ENCODE measurements at places on chromosomes 3 and 15.

DNA sequence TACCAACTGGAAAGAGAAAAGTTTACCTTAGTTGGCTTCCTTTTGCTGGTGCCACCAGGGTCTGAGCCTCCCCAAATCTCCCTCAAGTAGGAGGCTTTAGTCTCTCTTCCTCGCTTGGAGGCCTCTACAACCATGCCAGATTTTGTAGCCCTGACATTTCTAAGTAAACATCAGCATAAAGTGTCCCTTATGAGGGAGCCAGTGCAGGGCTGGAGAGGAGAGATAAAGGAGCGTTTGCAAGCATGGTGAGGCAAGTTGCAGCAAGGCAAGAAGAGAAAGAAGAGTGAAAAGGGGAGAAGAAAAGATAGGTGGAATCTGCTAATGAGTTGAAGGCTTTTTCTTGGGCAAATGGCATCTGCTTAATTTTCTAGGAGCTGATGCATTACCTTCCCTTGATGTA, 82.7 kb upstream of the FNDC3B start:
- no peak for DNase-seq

- DNase-seq, result no peak
These were observed 142.2 kb downstream of the MEGF11 start for GRCh38 chr15:66111363-66111762.

DNA sequence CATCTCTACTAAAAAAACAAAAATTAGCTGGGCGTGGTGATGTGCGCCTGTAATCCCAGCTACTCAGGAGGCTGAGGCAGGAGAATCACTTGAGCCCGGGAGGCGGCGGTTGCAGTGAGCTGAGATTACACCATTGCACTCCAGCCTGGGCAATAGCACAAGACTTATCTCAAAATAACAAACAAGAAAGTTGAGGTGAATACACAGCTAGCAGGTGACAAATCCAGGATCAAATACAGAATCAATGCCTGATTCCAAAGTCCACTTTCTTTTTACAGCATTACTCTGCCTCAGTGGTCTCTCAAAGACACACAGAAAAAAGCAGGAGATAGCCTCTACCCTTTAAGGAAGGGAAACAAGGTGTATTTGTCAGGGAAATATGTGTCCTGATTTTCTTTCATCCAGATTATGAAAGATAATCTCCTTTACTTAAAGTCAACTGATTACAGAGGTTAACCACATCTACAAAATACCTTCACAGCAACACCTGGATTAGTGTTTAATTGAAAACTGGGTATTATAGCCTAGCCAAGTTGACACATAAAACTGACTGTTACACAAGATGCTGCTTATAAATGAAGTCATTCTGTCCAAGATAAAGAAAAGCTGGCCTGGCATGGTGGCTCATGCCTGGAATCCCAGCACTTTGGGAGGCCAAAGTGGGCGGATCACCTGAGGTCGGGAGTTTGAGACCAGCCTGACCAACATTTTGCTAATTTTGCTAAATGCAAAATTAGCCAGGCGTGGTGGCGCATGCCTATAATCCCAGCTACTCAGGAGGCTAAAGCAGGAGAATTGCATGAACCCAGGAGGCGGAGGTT, 4.0 kb upstream of the SLC25A38 start:
- no peak for DNase-seq

DNA sequence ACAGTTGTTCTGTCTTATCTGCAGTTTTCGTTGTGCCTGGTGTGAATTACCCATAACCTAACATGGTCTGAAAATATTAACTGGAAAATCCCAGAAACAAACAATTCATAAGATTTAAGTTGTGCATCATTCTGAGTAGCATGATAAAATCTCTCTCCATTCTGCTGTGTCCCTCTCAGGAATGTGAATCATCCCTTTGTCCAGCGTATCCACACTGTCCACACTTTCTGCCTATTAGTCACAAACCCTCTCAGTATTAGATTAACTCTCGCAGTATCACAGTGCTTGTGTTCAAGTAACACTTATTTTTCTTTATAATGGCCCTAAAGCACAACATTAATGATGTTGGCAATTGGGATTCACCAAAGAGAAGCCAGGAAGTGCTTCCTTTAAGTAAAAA, 203.2 kb downstream of the CGGBP1 start:
- DNase-seq, result no peak

- DNase-seq, result no peak
These were observed 111.5 kb downstream of the NTRK3 start for GRCh38 chr15:88144921-88145653.

DNA sequence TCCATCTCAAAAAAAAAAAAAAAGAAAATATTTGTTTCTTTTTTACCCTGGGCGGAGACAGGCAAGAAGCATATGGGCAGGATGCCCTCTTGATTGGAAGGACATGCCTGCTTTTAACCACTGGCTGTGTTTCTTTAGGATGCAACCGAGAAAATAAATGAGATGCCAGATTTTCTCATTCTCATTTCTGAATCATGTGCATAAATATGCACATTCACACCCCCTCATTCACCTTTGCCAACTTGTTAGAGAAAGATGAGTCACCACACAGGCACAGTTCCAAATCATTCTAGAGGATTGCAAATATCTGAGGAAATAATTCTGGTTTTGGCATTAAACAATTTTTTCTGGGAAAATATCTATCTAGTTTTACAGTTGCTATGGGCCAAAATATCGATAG, 3.3 kb downstream of the LIPH start:
- DNase-seq, result no peak

GRCh38 chr3:29083676-29084075, 197.2 kb upstream of the RBMS3 start:
- DNase-seq, result no peak

DNA sequence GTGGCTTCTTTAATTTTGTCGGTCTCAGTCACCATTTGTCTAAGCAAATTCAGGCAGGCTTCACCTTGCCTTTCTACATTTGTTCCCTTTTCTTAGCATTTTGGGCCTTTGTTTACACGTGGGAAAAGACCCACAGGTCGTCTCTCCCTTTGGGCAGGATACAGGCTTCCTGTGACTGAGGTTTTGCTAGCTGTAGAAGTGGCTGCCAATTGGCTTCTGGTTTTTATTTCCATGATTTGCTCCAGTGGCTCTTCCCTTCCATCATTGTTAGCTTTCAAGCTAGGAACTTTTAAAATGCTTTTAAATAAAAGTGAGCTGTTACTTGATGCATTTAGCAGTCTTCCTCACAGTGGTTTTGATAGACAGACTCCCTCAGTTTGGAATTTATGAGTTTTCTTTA, 37.3 kb downstream of the MLH1 start:
- DNase-seq, result no peak

- no peak for DNase-seq
These were observed 44.4 kb downstream of the GAP43 start for GRCh38 chr3:115667738-115668065.

GRCh38 chr3:140387244-140387643, 290.6 kb upstream of the TRIM42 start:
- DNase-seq, result no peak

- no peak for DNase-seq
These were observed 12.4 kb downstream of the IREB2 start for GRCh38 chr15:78450285-78450858.

GRCh38 chr15:60122691-60123090, 118.6 kb downstream of the FOXB1 start:
- DNase-seq, result no peak

DNA sequence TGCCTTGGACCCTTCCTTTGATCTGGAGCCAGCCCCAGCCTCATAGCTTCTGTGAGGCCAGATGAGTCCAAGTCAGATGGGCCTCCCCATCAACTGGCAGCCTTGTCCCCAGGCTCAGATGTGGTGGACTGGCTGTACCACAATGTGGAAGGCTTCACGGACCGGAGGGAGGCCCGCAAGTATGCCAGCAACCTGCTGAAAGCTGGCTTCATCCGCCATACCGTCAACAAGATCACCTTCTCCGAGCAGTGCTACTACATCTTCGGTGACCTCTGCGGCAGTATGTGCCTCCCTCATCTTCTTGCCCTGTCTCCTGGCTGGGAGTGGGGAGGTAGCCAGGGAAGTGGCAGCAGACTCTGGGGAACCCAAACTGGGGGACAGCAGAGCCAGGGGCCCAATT, 6.9 kb upstream of the AP2M1 start:
- DNase-seq, result no peak

DNA sequence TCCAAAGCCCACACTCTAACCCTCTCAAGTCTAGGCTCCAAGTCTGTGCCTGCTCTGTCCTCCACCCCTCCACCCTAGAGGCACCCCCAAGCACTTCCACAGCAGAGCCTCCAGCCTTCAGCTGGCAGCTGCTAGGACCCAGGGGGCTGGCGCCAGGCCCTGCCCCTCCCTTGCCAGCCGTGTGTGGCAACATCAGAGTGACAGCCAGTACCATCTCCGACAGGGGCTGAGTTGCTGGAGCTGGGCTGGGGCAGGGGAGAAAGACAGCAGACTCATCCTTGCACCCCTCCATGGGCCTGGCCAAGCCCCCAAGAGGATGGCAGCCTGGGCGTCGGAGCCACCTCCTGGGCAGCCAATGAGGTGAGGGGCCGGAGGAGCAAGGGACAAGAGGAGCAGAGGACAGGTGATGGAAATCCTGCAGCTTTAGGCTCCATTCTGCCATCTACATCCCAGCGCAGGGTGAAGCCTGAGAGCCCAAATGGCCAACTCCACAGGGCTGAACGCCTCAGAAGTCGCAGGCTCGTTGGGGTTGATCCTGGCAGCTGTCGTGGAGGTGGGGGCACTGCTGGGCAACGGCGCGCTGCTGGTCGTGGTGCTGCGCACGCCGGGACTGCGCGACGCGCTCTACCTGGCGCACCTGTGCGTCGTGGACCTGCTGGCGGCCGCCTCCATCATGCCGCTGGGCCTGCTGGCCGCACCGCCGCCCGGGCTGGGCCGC, at the start of gene GPR62:
TSS of gene GPR62 (plus strand) at position 207 of the 718 bp plus-strand sequence. CDS start at position 479, 272 bp downstream.
- no peak for DNase-seq

GRCh38 chr3:167653760-167654159, at the start of gene WDR49:
Gene WDR49, minus strand, starts transcription at chr3:167653942. Its CDS starts 517 bp downstream, at chr3:167653425.
- DNase-seq, result no peak

DNA sequence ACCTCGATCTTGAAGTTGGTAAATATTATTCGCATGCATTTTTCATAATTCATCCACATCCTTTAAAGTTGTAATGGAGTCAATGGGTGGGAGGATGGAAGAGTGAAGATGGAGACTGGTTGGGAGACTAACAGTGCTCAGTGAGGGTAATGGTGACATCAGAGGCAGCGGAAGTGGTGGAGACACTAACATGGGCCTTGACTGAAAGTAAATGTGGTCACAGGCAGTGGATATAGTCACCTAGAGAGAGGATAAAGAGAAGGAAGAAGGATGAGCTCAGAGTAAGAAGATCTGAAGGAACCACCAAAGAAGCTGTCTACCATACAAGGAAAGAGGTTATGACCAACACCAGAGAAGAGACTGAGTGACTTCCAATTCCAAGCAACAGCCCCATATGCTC, 281.6 kb upstream of the STT3B start:
- DNase-seq, result no peak

DNA sequence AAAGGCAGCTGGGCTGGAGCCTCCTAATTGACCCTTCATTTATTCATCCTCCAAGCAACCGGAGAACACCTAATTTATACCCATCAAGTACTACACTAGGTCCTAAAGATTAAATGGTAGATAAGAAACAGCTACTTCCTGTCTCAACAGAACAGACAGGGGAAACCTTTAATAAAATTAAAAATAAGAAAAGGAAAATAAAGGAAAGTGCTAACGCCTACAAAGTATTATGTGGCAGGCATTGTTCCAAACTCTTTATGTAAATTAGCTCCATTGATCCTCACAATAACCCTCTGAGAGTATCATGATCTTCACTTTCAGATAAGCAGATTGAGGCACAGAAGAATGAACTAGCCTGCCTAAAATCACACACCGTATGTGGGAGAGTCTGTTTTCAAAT, 139.5 kb downstream of the CNTN6 start:
- DNase-seq, result no peak

- DNase-seq, result no peak
These were observed 118.7 kb downstream of the PDE8A start for GRCh38 chr15:85100186-85100937.

- DNase-seq, result no peak
These were observed 249.9 kb downstream of the ROBO1 start for GRCh38 chr3:79517766-79518413.

GRCh38 chr3:142356818-142357217, 91.0 kb downstream of the XRN1 start:
- no peak for DNase-seq

DNA sequence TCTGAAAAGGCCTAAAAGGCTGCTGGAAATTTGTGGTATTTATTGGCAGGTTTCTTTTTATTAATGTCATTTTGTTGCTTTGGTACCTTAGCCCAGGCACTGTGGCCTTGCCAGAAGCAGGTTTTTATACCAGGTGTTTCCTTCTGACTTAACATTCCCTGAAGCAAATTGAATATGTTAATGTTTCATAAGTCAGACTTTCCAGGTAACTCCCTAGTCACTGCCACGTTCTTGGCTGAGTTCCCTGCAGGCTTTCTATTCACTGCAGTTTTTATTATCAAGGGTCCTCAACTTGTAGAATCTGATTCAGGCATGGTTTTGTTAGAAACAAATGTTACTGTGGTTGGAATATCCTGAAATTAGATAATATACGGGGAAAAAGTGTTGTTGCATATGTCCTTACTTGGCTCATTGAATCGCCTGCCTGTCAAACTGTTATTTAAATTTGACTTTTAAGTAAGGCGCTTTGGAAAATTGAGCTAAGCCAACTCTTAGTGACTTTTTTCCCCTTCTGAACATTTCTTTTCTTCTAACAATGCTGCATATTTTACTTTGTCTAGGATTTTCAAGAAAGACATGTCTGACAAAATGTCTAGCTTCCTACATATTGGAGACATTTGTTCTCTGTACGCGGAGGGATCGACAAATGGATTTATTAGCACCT, 22.9 kb downstream of the ITPR1 start:
- DNase-seq, result no peak

- no peak for DNase-seq
These were observed 5.3 kb downstream of the KNG1 start for GRCh38 chr3:186722457-186722856.

DNA sequence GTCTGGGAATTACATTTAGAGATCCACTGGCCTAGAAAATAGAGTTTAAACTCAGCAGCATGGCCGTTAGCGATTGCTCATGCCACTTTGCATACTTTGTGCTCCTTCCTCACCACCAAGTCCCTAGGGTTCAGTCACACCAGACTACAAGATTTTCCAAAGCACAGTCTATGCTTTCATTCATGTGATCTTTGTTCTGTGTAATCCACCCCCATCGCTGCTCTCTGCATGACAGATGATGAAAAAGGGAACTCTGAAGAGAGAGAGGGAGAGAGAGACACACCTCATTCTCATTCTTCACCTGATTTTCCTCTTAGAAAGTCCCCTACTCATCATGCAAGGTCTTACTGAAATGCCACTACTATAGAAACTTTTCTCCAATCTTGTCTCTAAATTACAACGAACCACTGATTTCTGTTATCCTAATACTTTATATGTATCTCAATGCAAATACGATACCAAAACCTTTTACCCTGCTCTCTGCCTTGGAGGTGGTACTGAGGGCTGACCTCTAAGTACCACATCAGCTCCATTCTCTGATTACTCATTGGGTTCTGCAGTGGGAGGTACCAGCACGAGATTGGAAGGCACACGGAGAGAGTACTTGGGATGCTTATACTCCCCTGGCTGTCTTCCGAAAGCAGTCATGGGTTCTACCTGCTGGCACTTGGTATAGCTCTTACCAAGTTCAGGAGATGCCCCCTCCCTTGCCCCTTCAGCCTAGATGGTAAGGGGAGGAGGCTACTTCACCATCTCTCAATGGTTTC, 1.1 kb upstream of the PARP15 start:
- DNase-seq, result no peak

GRCh38 chr3:111318289-111318688, 223.7 kb upstream of the CD96 start:
- DNase-seq, result no peak

GRCh38 chr3:16978234-16978920, 93.6 kb downstream of the PLCL2 start:
- DNase-seq, result no peak

GRCh38 chr15:74060251-74060650, 22.1 kb downstream of the GOLGA6A start:
- DNase-seq, result no peak

All from activated CD4-positive, CD25-positive, alpha-beta regulatory T cell (primary cell).